Brain (organoid and tissue), 16 donors: ENCODE measurements at places on chromosomes 7 and 10.

DNA sequence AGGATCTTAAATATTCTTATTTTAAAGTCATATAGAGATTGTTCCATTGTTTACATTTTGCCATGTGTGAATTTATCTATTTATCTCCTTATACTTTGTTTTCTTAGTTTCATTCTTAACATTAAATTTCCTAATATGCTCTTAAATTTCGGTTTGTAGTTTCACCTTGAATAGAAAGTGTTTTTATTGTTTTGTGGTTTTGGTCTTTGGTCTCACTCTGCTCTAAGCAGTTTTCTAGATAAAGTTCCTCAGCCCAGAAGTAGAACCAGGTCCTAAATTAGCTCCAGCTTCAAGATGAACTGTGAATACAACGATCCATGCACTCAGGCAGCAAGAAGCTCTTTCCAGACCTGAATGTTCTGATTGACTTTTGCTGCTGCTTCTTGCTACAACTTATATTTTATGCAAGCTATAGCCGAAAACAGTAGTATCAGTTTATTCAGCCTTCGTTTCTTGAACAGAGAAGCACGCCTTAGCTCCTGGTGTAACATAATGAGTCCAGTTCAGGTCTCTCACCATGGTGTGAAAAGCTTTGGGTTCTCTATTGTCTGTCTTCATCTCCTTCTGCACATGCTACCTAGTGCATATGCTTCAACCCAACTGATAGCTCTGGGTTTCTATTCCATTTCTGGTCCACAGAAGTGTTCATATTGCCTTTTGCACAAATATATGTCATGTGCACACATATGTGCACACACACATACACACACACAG, 95.3 kb downstream of the SEM1 start:
- DNase-seq: no peak

- no peak for DNase-seq
Measured at GRCh38 chr10:113297226-113297625, 255.6 kb upstream of the HABP2 start.

DNA sequence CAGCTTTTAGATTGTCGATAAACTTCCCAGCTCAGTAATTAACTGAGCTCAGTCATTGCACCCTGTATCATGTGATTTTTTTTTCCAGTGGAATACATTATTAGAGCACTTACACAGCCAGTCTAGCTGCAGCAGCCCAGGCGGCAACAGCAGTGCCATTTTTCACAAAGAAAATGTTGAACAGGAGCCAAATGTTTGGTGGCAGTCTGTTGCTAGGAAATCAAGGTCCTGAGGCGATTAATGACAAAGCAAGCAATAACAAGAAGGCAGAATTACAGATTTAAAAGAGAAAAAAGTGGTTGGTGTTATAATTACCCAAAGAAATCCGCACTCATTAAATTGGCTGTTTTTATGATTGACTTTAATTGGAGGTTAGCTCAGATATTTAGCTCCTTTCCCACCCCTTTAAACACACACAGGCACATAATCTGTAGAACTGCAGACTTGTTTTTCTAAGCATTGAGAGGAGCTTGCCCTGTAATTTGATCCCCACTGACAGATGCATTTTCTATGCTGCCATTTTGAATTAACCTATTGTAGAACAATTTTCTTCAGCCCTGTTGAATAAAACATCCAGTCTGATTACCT, 267.4 kb downstream of the ADK start:
- DNase-seq: peak; percentile 96

DNA sequence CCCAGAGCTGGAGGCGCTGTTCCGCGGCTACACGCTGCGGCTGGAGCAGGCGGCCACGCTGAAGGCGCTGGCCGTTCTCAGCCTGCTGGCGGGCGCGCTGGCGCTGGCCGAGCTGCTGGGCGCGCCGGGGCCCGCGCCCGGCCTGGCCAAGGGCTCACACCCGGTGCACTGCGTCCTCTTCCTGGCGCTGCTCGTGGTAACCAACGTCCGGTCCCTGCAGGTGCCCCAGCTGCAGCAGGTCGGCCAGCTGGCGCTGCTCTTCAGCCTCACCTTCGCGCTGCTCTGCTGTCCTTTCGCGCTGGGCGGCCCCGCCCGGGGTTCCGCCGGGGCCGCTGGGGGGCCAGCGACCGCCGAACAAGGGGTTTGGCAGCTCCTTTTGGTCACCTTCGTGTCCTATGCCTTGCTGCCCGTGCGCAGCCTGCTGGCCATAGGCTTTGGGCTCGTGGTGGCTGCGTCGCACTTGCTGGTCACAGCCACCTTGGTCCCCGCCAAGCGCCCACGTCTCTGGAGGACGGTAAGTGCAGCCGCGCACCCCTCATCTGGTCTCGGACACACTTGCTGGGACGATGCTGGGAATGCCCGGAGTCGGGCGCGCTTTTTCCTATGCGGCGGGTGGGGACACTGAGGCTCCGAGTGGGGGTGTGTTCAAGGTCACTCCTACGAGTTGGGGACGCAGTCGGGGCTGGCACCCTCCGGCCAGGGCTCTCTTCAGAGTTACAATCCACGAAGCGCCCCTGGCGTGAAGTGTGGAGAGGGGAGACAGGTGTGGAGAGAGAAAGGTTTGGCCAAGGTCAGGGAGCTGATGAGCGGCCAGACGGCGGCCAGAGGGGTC, 717 bp downstream of the ADCY1 start:
- DNase-seq: no peak

DNA sequence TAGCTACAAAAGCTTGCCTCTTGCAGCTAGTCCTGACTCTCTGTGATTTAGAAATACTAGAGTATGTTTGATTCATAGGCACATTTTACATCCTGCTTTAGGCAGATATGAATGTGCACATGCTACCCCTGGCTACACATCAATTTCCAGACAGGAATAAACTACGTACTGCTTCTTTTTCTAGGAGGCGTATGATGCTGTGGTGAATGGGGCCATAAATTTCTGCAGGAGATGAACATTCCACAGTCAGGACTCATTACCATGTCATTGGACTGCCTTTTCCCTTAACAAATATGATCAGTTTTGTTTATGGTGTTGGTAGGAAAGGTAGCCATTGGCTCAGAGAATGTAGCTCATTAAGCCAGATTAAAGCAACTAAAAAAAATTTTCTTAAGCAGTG, 50.1 kb upstream of the IFRD1 start:
- DNase-seq: no peak

DNA sequence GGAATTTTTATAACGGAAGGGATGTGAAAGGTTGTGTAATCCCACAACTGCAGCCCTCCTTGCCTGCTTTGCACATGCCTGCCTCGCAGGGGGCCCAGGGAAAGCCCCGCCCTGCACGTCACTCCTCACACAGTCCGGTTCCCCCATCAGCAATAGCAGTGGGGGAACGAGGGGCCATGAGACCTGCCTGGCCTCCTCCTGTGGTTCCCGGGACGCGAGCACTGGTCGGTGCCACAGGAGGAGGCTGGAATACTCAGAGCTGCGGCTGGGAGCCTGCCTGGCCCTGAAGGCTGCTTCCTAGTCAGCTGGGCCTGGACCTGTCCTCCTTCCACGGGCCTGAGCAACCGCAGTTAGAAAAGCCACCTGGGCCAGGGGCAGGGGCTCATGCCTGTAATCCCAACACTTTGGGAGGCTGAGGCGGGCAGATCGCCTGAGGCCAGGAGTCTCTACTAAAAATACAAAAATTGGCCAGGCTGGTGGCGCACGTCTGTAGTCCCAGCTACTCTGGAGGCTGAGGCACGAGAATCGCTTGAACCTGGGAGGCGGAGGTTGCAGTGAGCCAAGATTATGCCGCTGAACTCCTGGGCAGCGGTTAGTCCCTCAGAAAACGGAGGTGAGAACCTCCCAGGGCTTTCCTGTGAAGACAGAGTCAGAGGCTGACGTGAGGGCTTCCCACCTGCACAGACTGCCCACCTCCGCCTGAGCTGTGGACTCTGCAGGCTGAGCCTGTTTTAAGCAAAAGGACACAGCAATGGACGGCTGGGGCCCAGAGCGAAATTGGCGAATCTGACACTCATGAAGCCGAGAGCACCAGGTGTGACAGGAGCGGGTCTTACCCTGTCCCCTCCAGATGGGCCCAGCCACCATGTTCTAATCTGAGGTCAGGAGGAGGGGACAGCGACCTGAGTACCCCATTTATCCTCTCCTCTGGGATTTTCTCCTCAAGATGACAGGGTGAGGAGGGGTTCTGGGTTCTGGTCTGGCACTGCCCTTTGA, 52.9 kb downstream of the VIPR2 start:
- DNase-seq: no peak

DNA sequence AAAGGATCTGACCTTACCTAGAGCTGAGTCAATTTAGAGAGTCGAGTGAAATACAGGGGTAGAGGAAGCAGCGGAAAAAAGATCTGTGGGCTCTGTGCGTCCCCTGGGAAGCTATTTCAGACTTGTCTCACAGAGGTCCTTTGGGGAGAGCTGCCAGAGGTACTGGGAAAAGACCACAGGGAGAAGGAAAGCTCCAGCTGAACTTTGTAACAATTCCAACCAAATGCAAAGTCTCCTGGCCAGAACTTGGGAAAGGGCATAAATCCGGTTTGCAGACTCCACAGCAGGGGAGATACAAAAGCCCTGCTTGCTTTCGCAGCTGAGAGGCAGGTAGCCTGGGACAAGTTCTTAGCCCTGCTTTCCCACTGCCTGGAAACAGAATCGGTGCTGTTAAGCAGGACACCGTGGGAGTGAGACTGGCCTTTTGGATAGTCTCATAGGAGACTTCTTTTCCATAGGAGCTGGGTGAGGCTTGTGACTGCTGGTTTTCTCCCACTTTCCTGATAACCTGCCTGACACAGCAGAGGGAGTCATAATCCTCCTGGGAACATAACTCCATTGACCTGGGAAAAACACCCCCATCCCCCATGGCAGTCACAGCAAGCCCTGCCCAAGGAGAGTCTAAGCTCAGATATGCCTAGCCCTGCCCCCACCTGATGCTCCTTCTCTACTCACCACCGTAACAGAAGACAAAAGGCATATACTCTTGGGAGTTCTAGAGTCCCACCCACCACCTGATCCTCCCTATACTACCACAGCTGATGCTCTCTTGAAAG, 926.2 kb downstream of the KCNMA1 start:
- DNase-seq: no peak

GRCh38 chr7:98339043-98339442, 57.6 kb downstream of the BRI3 start:
- DNase-seq: no peak

DNA sequence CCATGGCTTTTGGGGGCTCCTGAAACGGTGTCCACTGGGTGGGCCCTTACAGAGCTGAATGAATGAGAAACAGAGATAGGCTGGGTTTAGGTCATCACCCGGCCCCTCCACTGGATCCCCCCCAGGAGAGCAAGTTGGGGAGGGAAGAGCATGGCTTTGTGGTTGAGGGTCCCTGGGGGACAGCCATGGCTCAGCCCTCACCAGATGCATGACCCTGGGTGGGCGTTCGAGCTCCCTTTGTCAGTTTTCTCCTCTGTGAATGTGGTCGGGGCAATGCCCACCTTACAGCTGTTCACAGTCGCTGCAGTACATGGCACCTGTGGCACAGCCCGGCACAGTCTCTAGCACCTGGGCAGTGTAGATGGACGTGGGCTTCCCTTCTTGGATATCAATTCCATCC, 40.6 kb upstream of the CXCL12 start:
- no peak for DNase-seq

- DNase-seq: peak; percentile 97
Measured at GRCh38 chr10:100481462-100482081, 18.8 kb downstream of the WNT8B start.

DNA sequence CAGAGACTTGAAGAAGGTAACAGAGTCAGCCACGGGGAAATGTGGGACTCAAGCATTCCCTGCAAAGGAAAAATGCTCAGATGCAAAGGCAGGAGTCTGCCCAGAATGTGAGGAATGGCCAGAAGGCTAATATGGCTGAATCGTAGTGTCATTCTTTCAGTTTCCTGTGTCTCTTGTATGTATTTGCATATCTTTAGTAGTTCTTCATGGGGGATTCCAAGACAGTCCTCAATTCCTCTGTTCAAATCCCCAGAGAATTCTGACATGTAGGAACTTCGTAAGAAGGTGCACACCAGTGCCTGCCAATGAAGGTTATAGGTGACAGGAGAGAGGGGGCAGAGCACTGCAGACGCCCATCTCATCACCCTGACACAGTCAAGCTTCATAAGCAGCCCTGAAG, 154.4 kb downstream of the CACNB2 start:
- DNase-seq: no peak
